CD4-positive, alpha-beta T cell treated with Interleukin-17A for 1 hour (primary cell): ENCODE measurements at places on chromosomes 2 and 18.

DNA sequence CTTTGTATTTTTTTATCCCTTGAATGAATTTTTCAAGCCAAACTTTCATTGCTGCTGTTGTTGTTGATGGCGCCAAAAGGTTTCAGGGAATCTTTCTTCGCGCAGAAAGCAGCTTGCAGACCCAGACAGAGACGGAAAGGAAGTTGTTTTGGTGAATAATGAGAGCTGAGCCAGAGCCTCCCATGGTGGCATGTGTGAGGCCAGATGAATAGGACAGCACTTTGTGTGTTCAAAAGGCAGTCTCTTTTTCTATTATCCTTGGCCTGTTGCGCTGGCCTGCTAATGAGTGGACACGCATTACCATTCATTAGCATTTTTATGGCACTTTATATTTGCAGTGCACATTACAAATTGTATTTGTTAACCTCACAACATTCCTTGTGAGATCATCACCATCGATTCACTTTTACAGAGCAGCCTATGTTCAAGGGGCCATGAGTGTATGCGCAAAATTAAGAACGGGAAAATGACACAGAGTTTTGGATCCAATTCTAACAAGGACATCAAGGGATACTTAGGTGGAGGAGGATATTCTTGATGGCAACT lies 754.7 kb downstream of the BCL11A start:
- no peak for DNase-seq

DNA sequence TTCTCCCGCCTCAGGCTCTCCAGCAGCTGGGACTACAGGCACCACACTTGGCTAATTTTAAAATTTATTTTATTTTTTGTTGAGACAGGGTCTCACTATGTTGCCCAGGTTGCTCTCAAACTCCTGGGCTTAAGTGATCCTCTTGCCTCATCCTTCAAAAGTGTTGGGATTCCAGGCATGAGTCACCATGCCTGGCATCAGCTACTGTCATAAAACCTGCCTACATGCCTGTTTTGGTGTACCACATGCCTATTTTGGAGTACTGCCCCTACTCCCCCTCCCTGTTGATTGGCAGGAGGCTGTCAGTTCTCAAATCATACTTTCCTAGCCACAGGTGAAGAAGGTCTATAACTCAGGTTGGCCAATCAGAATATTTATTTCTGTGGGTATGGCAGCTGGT lies 64.0 kb downstream of the CHST9 start:
- DNase-seq, result no peak

DNA sequence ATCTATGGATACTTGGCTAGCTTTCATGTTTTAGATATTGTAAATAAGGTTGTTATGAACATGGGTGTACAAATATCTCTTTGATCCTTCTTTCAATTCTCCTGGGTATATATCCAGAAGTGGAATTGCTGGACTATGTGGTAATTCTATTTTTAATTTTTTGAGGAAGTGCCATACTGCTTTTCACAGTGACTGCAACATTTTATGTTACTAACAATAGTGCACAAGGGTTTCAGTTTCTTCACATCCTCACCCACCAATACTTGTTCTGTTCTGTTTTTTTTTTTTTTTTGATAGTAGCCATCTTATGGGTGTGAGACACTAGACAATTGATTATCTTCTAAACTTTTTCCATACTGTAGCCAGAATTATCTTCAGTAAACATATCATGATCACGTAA lies 17.3 kb upstream of the NEUROD1 start:
- DNase-seq, result no peak

DNA sequence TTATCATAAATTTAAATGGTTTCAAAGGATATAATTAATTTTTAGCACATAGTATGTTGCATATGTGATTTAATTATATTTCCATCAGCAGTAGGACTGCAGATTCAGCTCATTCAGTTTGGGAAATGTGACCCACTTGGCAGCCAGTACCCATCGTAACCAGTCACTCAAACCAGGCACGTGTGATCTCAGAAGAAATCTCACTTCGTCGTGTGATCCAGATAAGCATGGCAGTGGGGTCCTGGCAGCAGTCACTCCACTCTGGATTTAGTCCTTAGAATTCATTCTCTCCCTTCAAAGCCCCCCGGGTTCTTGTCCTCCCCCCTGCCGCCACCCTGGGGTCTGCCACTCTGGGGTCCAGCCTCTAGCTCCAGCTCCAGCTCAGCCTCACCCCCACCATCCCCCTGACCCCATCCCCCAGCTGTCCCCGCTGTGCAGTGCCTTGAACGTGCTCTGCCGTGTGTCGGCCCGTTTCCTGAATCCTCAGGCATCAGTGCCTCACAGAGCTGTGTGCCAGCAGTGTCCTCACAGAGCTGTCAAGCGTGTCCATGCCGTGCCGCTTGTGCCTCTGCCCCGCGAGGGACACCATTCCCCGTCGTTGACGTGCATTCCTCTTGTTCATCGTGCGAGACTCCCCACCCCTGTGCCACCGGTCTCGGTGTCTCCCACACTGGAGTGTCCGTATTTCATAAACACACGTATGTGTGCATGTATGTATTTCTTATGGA lies 34.8 kb downstream of the TRAPPC12 start:
- no peak for DNase-seq

DNA sequence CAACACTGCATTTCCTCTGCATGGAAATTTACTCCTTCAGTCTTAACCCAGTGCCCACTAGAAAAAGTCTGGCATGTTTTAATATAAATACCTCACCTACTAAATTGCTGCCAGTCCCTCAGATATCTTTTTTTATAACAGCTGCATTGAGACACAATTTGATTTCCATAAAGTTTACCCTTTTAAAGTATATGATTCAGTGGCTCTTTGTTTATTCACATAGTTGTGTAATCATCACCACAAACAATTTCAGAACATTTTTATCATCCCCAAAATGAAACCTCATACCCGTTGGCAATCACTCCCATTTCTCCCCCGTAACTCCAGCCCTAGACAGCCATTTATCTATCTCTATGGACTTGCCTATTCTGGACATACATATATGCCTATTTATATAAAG lies 17.0 kb upstream of the FRZB start:
- DNase-seq, result no peak

GRCh38 chr18:52875725-52876124 lies 535.7 kb downstream of the DCC start:
- DNase-seq, result no peak

DNA sequence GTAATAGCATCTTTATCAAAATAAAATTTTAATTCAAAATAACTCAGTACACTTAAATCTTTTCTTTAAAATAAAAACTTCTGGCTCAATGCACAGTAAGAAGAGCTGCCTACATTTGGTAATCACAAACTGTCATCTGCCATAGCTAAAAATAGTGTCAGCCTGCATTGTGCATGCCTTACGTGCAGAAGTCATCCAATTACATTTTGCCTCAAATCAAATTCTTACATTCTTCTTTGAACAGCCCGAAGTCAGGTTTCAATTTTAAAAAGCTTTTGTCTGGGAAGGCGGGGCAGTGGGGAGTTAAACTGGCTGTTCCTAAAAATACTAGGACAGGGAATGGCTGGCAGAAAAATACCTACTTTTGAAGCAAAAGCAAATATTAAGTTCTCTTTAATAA lies 51.1 kb downstream of the RTN4 start:
- DNase-seq, result no peak

DNA sequence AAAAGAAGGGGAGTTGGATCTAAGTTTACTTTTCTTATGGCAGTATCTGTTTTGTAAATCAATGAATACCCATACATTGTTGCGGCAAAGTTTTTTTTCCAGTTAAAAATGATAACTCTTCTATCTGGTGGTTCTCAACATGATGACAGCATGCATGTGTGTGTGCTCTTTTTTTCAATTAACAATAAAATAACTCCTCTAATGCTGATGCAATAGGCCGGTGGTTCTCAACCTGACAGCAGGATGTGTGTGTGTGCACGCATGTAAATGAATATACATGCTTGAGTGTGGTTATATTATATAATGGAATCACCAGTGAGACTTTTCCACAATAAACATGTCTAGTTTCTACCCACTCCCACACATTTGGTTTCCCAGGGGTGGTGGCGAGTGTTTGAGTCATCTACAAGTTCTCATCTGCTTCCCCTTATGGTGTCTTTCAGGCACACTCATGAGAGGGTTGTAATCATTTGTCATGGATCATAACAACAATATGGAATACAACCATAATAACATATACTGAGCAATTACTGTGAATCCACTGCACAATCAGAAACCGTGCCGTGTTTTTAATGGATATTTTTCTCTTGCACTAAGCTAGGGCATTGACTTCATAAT lies 31.2 kb downstream of the PARD3B start:
- no peak for DNase-seq

DNA sequence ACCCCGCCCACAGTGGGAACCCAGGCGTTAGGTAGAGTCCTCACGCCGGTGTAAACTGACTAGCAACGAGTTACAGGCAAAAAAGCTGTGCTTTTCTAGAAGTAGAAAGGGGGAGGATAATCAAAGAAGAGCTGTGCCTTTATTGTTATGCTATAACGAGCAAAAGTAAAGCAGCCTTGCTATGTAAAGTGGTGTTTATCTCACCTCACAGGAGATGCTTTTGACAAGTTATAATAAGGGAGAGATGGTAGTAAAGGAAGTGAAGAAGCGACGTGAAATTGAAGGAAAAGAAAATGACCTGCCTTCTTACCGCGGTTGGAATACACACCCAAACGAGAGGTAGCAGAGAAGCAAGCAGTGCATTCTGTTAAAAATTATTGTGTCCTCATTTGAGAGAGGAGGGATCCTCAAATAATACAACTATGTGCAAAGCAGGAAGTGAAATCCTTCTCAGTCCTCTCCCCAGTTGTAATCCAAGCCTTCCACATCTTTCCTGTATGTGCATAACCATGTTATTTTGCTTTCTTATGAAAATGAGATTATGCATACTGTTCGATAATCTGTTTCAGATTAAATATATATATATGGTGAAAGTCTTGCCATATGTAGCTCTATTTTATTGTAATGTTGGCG lies 962 bp downstream of the TANK start:
- DNase-seq, result no peak

DNA sequence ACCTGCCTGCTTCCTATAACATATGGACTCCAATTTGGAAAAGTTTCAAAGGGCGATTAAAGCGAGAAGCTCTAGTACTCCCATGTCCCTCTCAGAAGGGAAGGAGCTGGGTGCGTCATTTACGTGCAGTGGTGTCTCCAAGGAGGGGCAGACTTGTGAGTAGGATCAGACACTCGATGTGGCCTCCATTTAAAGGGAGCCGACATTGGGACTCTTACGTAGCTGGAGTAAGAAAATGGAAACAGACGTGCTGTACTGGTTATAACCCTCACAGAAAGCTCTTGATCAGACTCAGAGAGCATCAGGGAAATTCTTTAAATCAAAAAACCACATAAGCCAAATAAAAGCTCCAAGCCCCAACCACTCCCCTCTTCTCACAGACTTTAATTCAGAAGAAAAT lies 198.5 kb downstream of the KLHL29 start:
- DNase-seq, result no peak

- peak; percentile 88 for DNase-seq
These were observed 5.7 kb upstream of the TET3 start for GRCh38 chr2:73979021-73979420.

DNA sequence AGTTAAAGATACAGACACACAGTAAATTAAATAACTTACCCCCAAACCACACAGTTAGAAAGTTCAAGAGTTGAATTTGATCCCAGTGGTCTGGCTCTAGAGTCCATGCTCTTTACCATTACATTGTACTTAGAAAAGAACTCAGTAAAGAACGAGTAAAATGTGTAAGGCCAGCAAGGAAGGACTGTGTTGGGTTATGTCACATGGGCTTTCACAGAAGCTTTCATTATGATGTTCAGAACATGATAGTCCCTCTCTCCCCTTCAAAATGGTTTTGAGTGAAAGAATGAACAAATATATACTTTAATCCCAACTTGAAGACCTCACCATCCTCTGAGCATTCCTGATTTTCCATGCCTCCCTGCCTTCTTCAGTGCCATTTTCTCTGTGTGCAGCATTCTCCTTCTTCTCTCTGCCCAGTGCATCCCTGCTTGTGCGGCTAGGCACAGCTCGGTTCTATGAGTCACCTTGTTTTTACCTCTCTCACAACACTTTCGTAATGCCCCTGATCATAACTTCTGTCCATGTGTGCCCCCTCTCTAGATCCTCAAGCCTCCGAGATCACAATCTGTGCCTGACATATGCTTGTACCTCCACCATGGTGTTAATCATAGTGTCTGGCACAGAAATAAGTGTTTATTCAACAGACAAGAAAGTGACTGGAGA lies 22.0 kb downstream of the RASGRP3 start:
- no peak for DNase-seq

DNA sequence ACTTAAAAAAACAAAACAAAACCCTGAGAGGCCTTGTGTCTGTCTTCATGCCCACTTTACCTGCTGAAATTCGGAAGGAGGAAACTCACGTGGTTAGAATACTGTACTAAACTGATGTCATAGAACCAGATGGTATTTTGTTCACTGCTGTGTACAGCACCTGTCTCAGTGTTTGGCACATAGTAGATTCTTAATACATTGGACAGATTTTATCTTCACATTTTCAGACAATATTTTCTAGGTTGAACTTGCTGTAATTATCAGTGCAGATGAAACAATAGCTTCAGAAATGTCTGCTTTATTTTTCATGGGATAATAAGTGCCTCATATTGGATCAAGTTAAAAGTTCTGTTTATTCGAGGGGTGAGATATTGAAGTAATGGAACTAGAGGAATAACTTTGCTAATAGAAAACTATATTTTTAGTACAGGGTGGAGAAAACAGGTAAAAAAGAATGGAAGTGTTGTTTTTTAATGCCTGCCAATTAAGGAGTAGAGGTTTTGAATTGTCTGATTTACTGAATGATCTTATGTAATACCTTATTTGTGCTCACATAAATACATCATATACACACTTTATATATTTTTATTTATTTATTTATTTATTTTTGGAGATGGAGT lies 23.7 kb downstream of the DDX1 start:
- no peak for DNase-seq

- no peak for DNase-seq
These were observed 181.1 kb downstream of the SOCS6 start for GRCh38 chr18:70469916-70470315.

DNA sequence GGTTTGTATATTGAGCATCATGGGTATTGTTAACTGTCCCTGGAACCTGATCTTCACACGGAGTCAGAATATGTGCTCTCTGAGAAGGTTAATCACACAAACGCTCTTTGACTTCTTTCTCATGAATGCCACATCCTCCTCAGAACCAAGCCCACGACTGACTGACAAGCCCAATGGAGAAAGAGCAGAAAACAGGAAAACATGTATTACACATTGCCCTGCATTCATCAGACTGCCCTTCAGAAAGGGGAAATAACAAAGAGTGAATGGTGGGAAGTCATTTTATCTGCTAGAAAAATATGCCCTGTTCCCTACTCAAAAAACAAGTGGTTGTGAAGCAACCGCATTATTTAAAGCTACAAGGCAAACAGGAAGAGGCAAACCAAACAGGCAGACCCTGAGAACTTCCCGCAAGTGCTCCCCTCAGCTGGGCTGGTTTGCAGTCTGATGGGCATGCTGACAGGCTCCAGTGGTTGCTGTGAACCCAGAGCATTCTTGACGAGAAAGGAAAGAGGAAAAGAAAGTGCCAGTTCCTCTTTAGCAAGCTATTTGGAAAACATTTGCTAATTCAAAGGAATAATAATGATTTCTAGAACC lies 172.9 kb upstream of the SETBP1 start:
- DNase-seq, result peak; percentile 35

- no peak for DNase-seq
These were observed 2.6 kb downstream of the ZNF521 start for GRCh38 chr18:25349131-25349925.
